ENCODE measurements at places on chromosomes 2 and 18.

GRCh38 chr18:67932271-67932670, 415.8 kb upstream of the DSEL start:
- DNase-seq: no peak

DNA sequence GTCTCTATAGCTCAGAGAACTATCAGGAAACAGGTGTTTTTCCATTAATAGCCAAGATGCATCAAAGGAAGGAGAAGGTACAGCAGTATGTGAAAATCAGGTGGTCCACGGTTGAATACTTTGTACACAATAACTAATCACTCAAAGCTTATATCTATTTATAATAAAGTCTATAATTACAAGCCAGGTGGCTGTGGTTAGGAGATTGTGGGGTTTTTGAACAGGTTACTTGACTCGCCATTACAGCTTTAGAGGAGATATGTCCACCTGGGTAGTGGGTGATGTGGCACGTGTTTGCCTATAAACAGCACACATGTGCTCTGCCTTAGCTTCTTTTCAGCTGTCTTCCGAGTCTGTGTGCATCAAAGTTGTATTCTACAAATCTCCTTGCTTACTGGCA, 892.2 kb upstream of the ZEB2 start:
- DNase-seq: no peak

DNA sequence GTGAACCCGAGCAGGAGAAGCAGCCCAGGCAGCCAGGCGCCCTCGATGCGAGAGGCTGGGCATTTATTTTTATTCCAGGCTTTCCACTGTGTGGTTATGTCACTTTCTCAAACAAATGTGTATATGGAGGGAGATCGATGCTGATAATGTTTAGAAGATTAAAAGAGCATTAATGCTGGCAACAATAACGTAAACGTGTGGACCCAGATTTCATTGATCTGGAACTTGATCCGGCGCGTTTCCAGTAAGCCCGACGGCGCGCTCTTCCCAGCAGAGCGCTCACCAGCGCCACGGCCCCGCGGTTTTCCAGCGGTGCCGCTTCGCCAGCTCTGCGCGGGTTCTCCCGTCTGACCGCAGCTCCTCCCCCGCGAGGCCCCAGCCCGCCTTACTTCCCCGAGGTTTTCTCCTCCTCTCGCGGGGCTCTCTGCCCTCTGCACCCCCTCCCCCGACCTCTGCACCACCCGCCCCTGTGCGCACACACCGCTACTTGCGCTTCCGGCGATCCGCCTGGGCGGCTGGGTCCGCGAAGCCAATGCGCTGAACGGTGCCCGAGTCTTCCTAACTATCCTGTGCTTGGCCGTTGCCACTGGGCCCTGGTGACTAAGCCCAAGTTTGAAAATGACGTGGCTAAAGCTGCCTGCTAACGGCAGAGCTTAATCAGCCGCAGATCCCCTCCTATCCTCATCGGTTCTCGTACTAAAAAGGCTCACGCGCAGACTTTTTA, 6.1 kb downstream of the ONECUT2 start:
- DNase-seq: no peak

- no peak for DNase-seq
These were observed 4.1 kb downstream of the MTA3 start for GRCh38 chr2:42572297-42573081.

DNA sequence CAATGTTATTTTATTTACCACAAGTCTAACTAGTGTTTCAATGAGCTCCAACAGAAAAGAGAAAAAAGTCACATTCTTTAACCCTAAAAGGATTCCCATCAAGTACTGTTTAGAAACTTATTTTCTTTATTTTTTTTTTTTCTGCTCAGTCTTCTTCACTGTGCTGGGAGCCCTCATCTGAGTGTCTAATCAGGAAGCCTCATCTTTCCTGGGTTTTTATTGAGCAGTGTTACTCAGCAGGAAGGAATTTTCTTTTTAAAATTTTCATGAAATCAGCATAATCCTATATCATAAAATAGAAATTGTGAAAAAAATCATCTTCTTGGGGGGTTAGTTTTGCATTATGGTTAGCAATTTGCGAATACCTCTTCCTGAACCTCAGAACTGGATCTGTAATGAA, 453.8 kb downstream of the CDH2 start:
- no peak for DNase-seq

GRCh38 chr2:29697181-29697580, 224.2 kb downstream of the ALK start:
- DNase-seq: no peak

DNA sequence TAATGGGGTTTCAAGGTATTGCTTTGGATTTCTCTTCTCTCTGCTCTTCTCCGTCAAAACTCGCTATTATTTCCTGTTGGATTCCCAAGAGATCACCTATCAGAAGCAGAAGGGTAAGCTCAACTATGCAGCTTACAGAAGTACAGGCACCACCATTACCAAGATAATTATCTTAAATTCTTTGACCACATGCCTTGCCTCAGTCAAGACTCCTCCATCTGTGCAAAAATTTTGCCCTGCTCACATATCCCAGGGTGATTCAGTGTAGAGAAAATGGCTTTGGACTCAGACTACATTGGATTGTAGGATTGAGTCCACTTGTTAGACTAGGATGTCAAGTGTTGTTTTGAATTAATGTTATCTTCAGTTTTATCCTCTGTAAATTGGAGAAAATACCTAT, 698.7 kb downstream of the TDRD15 start:
- DNase-seq: no peak

- no peak for DNase-seq
These were observed 87.2 kb upstream of the FSHR start for GRCh38 chr2:49241501-49241900.

DNA sequence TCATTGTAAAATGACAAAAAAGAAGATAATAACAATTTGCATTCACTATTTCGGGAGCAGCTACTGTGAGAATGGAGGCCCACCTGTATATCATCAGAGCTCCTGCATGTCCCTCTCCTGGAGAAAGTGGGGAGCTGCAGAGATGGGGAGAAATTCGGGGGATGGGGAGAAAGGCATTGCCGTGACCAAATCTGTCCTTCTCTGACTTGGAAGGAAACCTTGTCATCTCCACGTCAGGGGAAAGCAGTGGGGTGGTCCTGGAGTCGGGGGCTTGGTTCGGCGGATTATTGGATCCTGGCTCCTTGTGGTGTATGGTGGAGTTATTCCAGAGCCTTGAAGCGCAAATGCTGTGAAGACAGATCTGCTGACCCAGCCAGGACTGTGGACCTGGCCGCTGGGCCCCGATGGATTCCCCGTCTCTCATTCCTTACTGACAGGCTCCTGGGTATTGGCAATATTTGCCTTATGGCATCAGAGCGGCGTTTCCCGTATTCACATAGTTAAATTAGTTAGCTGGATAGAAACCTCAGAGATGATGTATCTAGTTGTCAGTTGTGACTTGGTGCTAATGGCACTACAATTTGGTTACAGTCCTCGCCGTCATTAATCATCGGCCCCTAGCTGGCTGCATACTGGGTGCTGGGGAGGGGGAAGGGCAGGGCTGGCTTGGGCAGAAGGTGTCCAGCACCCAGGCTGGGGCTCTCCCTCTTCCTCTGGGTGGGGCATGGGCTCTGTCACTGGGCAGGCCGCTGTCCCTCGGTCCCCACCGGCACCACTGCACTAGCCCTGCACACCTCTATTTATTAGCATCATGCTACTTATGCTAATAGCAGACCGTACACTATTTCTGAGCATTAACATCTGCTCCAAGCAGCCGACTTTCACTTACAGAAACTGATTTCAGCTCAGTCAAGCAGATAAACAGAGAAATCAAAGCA, 31.7 kb downstream of the CELF4 start:
- no peak for DNase-seq

DNA sequence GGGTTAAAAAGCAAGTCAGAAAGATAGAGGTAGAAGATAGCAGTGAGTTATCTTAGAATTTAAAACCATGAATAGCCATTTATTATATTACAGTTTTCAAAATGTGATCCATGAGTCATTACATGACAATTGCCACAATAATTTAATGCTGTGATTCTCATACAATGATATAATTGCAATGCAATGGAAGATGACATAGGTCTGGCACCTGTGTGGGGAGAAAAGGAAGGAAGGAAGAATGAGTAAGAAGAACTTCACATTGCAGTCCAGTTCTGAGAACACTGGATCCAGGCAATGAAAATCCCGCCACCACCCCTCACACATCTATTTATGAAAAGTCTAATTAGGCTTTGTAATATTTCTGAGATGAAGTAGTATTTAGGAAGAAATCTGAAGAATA, 738.1 kb upstream of the LINC00305 start:
- no peak for DNase-seq

DNA sequence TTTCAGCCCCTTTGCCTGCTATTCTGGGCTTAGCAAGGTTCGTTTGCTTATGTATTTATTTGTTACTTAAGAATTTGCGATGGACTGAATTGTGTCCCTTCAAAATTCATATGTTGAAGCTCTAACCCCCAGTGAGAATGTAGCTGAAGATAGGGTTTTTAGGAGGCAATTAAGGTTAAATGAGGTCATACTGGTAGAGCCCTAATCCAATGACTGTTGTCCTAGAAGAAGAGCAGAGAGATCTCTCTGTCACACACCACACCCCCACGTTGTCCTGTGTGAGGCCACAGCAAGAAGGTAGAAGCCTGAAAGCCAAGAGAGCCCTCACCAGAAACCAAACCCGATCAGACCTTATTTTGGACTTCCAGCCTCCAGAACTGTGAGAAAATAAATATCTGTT, 66.7 kb downstream of the KIAA1328 start:
- DNase-seq: no peak

GRCh38 chr2:170375192-170375591, 197.2 kb downstream of the MYO3B start:
- DNase-seq: no peak

DNA sequence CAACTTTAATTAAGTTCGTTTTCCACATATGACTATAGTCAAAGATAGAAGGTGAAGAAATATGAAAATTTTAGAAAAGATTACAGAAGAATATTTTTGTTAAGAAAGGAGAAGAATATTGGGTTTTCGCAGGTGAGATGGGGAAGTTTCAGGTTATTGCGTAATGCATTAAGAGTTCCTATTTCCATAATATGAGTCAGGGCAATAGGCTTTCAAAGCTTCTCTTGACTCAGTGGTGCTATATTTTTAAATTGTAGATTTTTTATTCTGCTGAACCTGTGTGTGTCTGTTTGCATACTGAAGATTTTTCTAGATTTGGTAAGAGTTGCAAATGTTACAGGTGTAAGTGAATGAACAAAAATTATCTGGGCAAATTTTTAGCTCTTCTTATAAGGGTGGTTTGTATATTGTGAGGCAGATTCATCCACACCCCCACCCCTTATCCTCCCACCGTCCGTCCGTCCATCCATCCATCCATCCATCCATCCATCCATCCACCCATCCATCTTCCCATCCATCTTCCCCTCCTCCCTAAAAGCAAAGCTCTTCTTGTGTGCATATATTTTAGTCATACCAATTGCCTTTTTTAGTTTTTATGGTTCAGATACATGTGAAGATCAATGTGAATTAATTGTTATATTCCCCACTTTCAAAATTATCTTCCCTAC, 69.6 kb downstream of the MYO1B start:
- DNase-seq: no peak

DNA sequence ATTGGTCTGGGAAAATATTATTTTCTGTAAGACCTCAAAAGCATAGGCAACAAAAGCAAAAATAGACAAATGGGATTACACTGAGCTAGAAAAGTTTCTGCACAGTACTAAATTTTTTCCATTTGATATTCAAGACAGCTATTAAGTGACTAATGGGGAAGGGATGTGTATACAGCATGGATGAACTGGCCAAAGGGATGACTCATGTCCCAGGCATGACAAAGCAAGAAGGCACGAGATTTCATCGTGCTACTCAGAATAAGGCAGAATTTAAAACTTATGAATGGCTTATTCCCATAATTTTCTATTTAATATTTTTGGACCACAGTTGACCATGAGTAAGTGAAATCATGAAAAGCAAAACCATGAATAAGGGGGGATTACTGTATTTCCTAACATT, 1250.1 kb upstream of the GYPC start:
- no peak for DNase-seq

- no peak for DNase-seq
These were observed 374.3 kb upstream of the MC4R start for GRCh38 chr18:60746919-60747318.

GRCh38 chr18:63604791-63605567, 17.8 kb downstream of the SERPINB13 start:
- DNase-seq: no peak

- DNase-seq: no peak
These were observed 242.3 kb upstream of the NOL4 start for GRCh38 chr18:34467058-34467457.

- no peak for DNase-seq
These were observed 842.6 kb upstream of the ACVR2A start for GRCh38 chr2:147002256-147002655.

GRCh38 chr18:35968278-35968880, 4.1 kb upstream of the RMP24 start:
- DNase-seq: no peak

DNA sequence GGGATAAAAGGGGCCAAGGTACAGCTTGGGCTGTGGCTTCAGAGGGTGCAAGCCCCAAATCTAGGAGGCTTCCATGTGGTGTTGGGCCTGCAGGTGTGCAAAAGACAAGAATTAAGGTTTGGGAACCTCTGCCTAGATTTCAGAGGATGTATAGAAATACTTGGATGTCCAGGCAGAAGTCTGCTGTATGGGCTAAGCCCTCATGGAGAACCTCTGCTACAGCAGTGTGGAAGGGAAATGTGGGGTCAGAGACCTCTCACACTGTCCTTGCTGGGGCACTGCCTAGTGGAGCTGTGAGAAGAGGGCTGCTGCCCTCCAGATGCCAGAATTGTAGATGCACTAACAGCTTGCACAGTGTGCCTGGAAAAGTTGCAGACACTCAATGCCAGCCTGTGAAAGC, 880.6 kb upstream of the ID2 start:
- DNase-seq: no peak

DNA sequence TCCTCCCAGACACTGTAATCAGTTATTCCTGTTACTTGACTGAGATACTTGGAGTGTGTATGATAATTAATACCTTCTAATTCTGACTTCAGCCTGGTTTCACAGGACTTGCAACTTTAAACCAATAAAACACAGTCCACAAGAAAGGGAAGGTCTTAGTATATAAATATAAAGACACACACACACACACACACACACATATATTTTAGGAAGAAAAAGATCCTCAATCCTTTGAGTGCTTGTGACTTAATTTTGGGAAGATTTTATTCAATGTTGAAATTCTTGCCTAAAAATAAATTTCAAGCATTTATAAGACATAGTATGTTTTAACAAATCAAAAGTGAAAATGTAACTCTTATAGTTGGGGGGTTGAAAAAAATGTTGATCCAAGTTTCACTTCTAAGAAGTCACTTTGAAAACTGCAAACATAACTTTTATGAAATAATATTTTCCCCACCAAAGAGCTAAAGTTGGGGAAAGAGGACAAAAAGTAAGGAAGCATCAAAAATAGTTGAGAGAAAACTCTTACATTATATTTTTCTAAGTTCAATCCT, 824 bp upstream of the VPS54 start:
- DNase-seq: no peak

GRCh38 chr2:72211777-72212485, 64.3 kb upstream of the CYP26B1 start:
- no peak for DNase-seq

- no peak for DNase-seq
These were observed 89.9 kb downstream of the LYPD6 start for GRCh38 chr2:149420053-149420963.

- no peak for DNase-seq
These were observed 37.4 kb downstream of the SCTR start for GRCh38 chr2:119486886-119487285.
